ENCODE measurements at places on chromosomes 1 and 21.

DNA sequence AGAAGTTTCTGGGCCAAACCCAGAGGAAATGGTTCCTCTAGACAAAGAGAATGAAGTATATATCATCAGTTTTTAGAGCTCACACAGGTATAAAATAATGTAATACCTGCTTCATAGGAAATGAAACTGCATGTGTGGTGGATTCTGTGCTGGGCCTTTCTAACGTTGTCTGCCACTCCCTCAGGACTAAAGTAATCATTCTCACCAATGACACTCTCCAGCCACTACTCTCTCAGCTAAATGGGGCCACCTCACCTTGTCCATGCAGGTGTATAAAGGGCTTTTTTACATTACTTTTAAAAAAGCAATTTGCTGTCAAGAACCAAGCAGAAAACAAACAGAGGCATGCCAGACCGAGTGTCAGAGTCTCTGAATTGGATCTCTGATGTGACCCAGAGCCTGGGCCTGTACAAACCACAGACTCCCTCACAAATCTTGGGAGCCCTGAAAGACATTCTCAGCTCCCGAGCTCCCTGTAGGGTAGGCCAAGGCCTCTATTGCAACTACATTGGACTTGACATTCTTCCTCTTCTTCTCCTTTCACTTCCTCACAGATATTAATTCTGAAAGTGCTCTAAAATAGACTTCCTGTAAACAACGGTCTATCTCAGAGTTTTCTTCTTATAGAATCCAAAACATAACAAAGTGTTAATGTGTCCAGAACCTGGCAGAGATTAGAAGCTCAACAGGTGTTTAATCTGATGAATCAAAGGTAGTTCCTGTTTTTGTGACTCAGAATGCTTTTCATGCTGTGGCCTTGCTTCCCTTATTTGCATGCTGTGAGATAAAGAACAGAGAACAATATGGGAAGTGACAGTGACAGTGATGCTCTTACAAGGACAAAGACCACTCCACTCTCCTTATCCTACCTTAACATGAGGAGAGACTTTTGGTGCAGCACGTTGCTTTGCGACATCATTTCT is 8.6 kb downstream of the AIM2 start:
- no peak for DNase-seq

DNA sequence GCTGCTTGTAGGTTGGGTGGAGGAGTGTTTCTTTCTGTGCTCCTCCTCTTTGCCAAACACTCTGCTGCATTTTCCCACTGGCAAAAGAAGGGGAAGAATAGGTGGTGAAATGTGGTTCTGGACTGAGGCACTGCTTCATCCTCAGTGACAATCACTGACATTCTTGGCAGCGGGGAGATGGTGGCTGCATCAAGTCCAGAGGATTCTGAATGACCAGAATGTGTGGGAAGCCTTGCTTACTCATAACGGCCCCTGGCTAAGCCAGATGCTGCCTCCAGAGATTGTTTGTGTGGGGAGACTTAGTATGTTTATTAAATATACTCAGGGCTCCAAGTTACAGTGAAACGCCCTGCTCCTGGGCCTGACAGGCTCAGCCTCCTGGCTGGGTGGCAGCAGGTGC is 160.3 kb downstream of the CACNA1E start:
- DNase-seq: no peak

DNA sequence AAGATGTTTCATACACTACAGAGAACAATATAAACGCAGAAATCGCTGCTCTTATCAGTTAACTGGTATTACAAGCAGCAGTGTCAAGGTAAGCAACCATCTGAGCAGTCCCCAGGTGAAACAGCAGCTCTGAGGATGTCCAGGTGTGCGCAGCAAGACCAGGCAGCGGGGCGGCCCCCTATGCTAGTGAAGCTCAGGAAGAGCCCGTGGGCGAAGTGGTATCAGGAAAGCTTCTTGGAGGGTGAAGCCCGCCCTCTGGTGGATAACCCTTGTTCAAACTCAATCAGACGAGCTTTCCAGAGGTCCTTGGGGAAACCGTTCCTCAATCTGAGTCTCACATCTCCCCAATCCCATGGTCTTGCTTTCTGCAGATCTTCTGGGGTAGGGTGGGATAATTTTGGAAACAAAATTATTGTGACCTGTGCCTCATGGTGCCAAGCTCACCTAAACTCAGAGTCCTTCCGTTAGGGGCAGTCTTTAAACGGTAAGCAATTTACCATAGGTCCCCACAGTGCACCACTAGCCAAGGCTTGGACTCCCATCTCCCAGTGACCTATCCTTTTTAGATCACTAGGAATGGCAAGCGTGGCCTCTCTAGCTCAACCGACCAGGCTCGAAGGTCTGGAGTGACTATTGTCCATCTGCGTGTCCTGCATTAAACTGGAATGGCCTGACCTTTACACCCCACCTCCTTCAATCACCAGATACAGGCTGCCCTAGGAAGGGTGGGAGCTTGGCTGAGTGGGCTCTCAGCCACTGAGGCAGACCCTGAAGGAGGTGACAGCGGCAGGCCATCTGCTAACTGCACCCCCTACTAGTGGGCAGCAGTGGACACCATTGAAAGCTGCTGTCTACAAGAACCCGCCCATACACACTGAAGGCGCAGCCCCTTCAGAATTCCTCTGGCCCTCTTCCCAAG is 13.6 kb upstream of the FAM110D start:
- DNase-seq: peak; percentile 56

GRCh38 chr1:207825719-207826556 is 74.1 kb downstream of the CD46 start:
- DNase-seq: peak; percentile 55

DNA sequence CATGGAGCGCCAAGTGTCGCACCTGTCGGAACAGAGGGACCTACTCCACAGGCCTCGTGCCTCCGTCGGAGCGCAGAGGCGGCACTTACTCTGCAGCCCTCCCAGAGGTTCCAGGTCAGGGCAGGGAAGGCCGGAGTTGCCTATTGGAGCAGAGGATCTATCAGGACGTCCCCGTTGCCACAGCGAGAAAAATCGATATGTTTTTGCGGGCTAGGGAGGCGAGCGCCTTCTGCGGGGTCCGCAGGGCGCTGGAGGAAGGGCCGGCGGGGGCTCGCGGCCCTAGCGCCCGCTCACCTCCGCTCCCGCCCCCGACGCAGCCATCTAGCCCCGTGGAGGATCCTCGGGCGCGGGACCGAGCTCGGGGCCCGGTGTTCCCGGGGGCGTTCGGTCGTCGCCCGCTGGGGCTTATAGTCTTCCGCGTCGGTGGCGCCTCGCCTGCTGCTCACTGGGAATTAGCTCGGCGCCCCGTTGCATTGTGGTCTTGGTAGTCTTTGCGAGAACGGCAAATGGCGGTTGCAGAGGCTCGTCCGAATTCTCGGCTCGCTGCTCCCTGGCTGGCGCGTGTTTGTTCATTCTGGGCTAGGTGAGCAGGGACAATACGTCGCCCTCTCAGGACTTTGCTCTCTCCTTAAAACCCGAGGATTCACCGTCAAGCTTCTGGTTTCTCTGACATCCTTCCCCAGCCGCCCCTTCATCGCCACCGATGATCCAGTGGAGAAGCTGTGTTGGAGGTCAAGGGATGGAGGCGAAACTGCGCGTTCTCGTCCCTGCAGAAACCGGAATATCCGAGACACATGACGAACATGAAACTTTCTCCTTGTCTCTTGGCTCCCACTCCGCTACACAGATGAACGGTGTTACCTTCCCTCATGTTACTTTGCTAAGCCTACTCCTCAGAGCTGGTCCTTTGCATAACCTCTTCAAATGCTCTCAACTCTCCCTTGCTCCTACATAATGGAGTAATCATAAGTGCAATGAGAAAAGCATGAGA is at the start of gene JTB:
TSS of gene JTB (minus strand) at position 425 of the 991 bp plus-strand sequence. CDS start at position 3, 422 bp downstream.
- peak; percentile 78 for DNase-seq

- no peak for DNase-seq
These were observed 40.9 kb downstream of the VPS26C start for GRCh38 chr21:37226041-37226920.

DNA sequence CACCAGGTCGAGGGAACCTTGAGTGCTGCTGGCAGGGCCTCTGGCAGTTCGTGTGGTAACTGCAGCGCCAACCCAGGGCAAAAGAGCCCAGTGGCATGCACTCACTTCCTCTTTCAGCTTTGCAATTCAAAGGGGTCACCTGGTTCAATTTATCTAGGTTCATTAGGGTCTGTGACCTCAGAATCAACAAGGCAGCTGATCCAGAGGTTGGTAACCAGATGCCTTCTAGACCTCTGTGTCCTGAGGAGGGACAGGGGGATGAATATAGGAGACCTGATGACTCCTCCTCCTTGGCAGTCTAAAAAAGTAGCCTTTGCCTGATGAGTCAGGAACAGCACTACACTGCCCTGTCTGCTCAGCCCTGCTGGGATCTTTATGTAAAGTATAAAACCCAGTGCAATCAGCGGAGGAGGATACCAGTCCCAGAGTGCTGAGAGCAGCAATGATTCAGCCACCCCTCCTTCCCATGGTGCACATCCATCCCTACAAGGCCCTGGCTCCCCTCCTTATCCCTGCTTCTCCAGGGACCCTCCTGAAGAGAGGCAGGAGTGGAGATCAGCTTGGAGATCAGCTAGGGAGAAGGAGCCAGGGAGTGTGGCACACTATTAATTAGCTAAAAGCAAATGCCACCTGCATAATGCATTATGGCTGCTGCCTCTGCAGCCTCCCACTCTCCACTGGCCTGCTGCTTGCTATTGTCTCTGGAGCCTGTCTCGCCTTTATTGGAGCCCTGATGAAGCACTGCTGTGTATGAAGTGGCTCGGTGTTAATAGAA is 11.2 kb upstream of the FMOD start:
- DNase-seq: no peak

GRCh38 chr1:64121766-64122385 is 81.5 kb upstream of the UBE2U start:
- no peak for DNase-seq

DNA sequence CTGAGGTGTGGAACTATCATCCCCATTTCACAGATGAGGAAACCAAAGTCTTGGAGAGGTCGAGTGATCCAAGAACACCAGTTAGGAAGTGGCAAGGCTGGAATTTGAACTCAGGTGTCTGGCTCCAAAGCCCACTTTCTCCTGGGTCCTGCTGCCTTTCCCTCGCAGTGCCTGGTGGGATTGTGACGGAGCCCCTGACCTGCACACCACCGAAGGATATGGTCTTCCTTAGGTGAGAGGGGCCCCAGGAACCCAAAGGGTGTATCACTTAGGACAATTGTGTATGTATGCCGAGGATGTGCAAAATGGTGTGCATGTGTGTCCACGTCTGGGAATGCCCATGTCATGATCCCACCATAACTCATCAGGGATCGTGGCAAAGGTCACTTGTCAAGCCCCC is 392.7 kb downstream of the MATN1 start:
- no peak for DNase-seq

- no peak for DNase-seq
These were observed 21.8 kb downstream of the MIS18A start for GRCh38 chr21:32256873-32257620.

DNA sequence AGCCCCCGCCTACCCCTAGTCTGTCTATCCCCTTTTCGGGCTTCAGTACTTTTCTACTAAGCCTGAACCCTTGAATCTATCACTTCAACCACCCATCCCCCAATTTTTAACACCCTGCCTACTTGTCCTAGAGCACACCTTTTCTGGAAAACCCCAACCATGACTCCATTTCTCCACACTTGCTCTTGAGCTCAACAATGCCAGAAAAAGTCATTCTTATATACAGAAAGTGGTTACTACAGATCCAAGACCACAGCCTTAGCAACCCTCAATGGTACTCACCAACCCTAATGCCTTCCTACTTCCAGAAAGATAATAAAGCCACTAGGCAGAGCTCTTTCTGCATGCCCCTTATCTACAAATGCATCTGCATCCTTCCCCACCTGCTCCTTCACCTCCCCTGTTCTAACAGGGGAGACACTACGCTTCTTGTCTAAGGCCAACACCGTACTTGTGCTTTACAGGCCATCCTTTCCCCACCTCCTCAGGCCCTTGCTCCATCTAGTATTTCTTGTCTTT is 41.2 kb downstream of the DMAP1 start:
- no peak for DNase-seq

DNA sequence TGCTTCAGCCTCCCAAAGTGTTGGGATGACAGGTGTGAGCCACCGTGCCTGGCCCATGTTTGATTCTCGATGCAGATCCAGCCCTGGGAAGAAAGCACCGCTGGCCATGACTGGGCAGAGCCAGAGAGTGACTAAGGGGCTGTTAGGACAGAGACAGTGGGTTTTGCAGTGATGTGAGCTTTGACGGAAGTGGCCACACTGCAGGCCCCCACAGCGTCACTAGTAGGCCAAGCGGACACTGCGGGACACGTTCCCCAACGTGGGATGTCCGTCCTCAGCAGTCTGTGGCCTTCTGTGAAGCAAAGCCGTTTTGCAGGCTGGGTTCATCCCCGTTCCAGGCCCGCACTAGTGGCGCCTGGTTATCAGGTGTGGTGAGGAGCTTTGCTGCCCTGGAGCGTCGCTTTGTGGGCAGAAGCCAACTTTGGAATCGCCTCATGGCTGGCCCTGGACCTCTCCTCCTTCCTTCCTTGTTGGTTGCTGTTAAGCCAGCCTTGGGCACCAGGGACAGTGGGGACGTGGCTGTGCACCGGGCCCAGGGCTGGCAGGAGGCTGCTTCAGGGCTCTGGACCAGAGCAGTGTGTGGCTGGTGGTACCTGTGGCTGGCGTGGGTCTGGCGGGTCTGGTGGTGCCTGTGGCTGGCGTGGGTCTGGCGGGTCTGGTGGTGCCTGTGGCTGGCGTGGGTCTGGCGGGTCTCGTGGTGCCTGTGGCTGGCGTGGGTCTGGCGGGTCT is 41.2 kb downstream of the SKI start:
- DNase-seq: no peak

DNA sequence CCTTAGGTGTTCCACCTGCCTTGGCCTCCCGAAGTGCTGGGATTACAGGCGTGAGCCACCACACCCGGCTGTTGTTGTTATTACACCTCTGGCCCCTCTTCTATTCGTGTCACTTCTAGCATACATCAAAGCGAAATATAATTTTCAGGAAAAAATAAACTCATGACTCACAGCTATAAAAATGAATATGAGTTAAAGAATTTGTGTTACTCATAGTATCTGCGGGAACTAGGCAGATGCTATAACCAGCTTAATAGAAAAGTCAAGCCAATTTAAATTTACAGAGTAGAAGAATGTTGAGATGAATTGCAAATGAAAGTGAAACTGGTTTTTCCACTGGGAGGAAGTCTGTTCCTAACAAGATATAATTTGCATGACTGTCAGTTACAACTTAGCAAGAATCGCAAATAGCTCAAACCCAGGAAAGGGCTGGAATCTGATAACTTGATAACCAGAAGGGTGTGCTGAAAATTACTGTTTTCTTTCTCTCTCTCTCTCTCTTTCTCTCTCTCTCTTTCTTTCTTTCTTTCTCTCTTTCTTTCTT is 11.2 kb downstream of the OR2W3 start:
- DNase-seq: no peak

- no peak for DNase-seq
These were observed 59.6 kb upstream of the HP1BP3 start for GRCh38 chr1:20846461-20847374.

- DNase-seq: no peak
These were observed 14.2 kb downstream of the RIMS3 start for GRCh38 chr1:40651138-40651857.

GRCh38 chr1:28813931-28814465 is 2.0 kb downstream of the OPRD1 start:
- DNase-seq: no peak

- no peak for DNase-seq
These were observed 197.6 kb upstream of the FOXD3 start for GRCh38 chr1:63124666-63125191.

Measured in stimulated activated CD8-positive, alpha-beta memory T cell treated with anti-CD3 and anti-CD28 coated beads, Interleukin-12 subunit alpha, Interleukin-12 subunit beta, amount 100 ng/mL, for 1 hour (primary cell).